Thymus (tissue), 14 donors: ENCODE measurements at places on chromosomes 6 and 20. TPM values are rescaled to one million over a fixed set of nuclear protein-coding genes. Genes with fewer than 3 reads are reported as not detected.

The AVP gene
- total RNA-seq: 0.33 TPM

DNA sequence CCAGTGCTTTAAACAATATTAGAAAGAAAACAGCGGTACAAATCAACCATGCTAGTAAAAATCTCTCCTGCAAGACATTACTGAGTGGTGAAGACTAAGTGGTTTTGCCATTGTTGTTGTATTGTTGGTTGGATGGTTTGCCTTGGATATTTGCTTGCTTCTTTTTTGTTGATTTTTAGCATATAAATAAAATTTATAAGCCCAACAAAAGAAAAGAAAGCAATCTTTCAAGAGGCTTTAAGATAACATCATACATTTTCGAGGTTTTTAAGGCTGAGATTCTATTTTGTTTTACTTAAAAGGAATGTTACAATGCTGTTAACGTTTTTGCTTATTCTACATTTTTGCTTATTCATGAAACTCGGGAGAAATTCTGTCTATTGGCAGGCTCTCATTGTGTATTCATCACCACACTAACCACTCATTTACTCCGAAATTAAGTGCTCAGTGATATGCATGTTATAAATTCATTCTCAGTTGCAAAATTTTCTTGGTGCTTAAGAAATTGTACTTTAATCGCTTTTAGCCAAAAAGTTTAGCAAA lies 139.1 kb downstream of the LAMA2 start:
- no peaks in the 10 kb centered on the region for H3K36me3 ChIP-seq
- H3K27ac ChIP-seq: no peak overlapping the region
- H3K27me3 ChIP-seq: no peaks in the 10 kb centered on the region

DNA sequence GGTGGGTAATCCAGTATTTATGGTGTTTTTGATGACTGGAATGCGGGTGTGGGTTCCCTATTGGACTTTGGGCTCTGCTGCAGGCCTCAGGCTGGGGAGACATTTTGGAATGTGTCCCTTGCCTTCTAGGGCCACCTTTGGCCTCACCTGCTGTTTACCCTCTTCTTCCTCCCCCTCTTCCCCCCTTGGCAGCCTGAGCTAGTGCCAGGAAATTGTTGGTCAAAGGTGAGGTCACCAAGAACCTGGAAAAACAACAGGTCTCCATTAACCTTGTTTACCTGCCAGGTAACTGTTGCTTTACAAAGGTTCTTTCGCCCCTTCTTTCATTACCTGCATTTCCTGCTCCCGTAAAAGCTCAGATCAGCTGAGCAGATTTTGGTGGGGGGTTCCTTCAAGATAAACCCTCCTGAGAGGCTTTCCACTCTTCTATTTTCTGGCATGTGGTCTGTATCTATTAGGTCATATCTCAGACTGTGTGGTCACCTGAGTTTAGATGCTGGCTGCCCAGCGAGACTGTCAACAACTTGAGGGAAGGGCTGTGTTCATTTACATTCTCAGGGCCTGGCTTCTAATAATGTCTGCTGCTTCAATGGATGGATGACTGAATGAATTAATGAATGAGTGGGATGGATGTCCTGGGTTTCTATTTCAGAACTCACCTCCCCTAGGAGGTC lies 34.7 kb downstream of the VEGFA start:
- no peaks in the 10 kb centered on the region for H3K27me3 ChIP-seq
- no peak for DNase-seq
- no peaks in the 10 kb centered on the region for H3K36me3 ChIP-seq

GRCh38 chr6:147035886-147036285 lies 168.3 kb upstream of the STXBP5 start:
- H3K27ac ChIP-seq: no peak overlapping the region
- H3K36me3 ChIP-seq: no peaks in the 10 kb centered on the region
- DNase-seq: no peak
- no peaks in the 10 kb centered on the region for H3K27me3 ChIP-seq
- no peaks in the 10 kb centered on the region for H3K4me1 ChIP-seq
- no peak overlapping the region for H3K4me3 ChIP-seq

The CRIP3 gene
- 0.61 TPM for total RNA-seq

GRCh38 chr20:25286917-25287316 lies 39.0 kb downstream of the PYGB start:
- no peak for DNase-seq
- H3K27ac ChIP-seq: no peak overlapping the region
- H3K36me3 ChIP-seq: peaks cover 34% of the 10 kb centered on the region
- no peaks in the 10 kb centered on the region for H3K27me3 ChIP-seq
- H3K4me1 ChIP-seq: no peaks in the 10 kb centered on the region
- H3K4me3 ChIP-seq: no peak overlapping the region

DNA sequence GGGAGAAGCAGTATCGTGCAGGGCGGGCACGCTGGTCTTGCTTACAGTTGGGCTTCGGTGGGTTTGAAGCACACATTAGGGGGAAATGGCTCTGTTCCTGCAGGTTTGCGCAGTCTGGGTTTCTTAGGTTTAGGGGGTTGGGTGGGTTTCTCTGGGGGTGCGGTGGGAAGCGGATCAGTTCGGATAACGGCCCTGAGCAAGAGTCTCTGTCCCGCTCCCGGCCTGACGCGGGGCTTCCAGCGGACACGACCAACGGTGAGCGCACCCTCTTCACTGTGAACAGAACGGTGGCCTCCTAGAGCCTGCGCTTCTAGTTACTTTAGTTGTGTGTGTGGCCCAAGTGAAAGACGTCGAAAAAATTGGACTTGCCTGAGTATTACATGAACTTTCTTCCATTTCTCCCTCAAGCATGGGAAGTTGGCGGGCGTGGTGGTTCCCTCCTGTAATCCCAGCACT lies 635 bp upstream of the ELOVL2 start:
- H3K36me3 ChIP-seq: no peaks in the 10 kb centered on the region
- H3K27ac ChIP-seq: no peak overlapping the region
- peaks cover 66% of the 10 kb centered on the region for H3K27me3 ChIP-seq
- DNase-seq: no peak
- H3K4me3 ChIP-seq: peak overlapping the region; percentile 30
- H3K4me1 ChIP-seq: peaks cover 9% of the 10 kb centered on the region

DNA sequence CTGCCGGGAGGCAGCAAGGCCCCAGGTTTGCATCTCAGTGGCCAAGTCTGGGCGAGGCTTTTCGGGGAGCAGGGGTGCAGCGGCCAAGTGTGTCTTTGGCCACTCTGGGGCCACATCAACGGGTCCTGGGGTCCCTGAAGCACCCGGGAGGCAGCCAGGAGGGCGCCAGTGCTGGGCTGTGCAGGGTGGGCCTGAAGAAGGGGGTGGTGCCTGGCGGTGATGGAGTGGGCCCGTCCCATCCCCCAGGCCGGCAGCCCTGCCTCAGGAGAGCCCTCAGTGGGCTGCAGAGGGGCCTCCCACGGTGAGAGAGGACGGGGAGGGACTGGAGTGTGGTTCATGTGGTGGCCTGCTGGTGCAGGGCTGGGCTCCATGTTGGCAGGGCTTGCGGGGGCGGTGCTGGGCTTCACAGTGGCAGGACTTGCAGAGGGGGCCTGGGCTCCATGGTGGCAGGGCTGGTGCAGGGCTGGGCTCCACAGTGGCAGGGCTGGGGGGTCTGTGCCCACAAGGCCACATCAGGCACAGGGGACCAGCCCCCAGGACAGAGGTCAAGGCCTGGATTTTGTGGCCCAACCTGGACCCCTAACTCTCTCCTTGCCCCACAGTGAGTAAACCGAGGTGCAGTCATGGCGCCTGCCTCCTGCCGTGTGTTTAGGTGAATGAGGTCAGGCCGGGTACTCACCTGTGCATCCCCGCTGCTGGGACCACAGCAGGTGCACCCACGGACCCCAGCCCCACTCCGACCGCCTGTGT lies 10.5 kb upstream of the BHLHE23 start:
- no peak overlapping the region for H3K4me3 ChIP-seq
- H3K36me3 ChIP-seq: peaks cover 10% of the 10 kb centered on the region
- peaks cover 11% of the 10 kb centered on the region for H3K4me1 ChIP-seq
